ENCODE measurements at places on chromosomes 3 and 15. TPM values are rescaled to one million over a fixed set of nuclear protein-coding genes. Genes with fewer than 3 reads are reported as not detected.

DNA sequence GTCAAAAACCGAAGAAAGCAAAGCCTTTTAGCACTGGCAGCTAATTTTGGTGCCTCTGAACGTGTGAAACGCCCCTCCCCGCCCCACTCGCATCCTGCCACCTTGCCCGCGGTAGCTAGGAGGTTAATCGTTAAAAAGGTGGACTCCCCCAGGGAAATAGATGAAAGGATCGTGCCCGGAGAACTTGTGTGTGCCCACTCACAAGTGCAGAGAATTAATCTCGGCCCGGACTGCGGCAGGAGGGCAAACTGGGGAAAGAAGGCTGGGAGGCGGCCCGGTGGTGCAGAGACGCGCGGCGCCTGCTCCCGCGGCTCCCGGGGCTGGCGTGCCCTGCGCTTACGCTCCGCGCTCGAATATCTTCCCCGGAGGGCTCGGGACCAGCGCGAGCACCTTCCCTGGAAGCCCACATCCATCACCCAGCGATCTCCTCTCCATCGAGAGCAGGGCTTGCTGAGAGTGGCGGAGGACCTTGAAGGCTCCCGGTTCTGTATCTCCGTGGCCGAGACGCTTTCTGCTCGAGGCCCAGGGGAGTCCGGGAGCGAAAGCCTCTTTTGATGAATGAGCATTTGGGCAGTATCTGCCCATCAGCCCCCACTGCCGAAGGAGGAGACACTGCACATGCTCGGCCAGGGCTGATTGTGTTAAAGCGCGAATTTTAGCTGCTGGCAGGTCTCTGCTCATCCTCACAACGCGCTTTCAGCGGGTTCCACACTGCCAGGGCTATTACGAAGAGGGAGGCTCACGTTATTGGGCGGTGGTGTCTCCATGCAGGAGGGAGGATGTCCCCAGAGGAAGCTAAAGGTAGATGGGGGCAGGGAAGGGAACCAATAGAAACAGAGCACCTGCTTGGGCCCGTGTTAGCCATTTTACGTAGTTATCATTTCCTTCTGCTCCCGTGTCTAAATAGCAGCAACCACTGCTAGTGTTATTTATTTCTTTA is 1.3 kb upstream of the SPTSSB start:
- DNase-seq, result no peak

- DNase-seq, result no peak
These were observed 5.3 kb downstream of the AQR start for GRCh38 chr15:34964277-34964676.

GRCh38 chr15:63015618-63016017 is 26.9 kb upstream of the TPM1 start:
- DNase-seq, result peak; percentile 53

DNA sequence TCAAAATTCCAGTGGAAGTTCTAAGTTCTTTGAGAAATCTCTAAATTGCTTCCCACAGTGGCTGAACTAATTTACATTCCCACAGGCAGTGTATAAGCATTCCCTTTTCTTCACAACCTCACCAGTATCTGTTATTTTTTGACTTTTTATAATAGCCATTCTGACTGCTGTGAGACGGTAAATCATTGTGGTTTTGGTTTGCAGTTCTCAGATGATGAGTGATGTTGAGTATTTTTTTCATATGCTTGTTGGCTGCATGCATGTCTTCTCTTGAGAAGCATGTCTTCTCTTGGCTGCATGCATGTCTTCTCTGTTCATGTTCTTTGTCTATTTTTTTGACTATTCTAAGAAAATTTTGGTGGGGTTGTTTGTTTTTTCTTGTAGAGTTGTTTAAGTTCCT is 499.6 kb upstream of the CCDC54 start:
- no peak for DNase-seq

ANKRD63 gene
- 0.72 TPM for total RNA-seq

DNA sequence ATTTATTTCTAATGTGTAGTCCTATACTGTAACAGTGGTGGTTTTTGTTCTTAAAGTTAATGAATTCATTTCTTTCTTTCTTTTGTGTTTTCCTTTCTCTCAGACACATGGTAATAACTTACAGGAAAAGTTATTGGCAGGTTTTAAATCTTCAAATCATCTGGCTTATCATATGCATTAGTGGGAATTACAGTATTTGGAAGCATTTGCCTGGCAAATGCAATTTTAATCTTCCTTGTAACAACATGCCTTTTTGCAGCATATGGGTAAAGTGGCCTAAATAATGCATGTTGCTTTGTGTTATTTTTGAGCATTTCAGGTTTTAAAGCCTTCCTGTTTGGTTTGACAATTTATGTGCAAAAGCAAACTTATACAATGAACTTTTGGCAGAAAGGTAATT is 66.8 kb downstream of the GALK2 start:
- DNase-seq, result no peak

IVD gene
- total RNA-seq, result 74.6 TPM

- no peak for DNase-seq
These were observed 91.1 kb downstream of the MINAR1 start for GRCh38 chr15:79523266-79523665.

GRCh38 chr3:57006949-57007419 is 53.5 kb upstream of the SPATA12 start:
- DNase-seq, result no peak

DNA sequence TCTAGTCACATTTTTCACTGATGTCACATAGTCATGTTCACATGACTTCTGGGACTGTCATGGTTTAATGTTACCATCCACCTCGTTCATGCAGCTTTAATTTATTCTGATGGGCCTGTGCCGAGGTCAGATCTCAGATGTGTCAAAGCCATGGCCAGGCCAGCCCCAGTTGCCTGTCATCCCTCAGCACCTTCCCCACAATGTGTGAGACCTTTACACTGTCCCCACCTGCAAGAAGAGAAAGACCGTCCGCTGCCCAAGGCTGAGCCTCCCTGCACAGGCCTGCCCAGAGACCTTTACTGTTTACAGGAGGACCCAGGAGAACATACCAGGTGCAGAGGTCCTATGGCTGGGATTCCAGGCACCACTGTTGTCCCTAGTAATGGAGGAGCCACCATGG is 12.8 kb upstream of the KLF15 start:
- DNase-seq, result no peak

HTR3E gene
- not detected for total RNA-seq

GRCh38 chr3:52518723-52519444 is 14.8 kb downstream of the NT5DC2 start:
- no peak for DNase-seq

DNA sequence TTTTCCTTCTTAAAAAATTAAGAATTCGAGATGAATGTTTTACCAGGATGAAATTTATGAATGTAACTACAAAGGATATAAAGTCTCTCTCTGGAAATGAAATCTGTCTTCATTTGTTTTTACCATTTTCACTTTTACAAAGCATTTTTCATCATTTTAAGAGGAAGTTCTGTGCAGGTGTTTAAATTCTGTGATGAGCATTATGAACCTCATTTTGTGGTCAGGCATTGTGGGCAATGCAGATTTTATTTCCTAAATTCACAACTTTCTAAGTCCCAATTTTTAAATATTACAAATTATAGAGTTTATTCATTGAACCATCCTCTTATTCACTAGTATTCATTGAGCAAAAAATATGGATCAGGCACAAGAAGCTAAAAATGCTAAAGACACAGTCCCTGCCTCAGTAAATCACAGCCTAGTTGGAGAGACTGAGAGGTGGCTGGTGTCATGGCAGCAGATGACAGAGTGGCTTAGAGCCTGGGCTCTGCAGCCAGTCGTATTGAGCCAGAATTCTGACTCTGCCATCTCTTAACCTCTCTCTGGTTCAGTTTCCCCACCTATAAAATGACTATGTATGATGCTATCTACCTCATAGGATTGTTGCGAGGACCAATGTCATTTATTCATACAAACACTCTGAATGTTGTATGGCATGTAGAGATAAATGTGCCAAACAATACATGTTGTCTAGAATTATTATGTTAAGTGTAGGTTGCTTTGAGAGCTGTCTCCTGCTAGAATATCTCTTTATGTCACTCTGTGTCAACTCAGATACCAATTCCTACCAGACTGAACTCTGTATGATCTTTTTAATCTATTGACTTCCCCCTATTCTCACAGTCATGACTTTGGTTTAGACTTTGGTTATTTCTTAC is 7.5 kb upstream of the TGFBR2 start:
- DNase-seq, result no peak

- DNase-seq, result no peak
These were observed 17.4 kb upstream of the CACNA2D2 start for GRCh38 chr3:50520849-50521248.

GRCh38 chr3:47854720-47855455 is 52.0 kb downstream of the DHX30 start:
- no peak for DNase-seq

GRCh38 chr3:169260296-169260695 is 403.2 kb downstream of the MECOM start:
- no peak for DNase-seq

DNA sequence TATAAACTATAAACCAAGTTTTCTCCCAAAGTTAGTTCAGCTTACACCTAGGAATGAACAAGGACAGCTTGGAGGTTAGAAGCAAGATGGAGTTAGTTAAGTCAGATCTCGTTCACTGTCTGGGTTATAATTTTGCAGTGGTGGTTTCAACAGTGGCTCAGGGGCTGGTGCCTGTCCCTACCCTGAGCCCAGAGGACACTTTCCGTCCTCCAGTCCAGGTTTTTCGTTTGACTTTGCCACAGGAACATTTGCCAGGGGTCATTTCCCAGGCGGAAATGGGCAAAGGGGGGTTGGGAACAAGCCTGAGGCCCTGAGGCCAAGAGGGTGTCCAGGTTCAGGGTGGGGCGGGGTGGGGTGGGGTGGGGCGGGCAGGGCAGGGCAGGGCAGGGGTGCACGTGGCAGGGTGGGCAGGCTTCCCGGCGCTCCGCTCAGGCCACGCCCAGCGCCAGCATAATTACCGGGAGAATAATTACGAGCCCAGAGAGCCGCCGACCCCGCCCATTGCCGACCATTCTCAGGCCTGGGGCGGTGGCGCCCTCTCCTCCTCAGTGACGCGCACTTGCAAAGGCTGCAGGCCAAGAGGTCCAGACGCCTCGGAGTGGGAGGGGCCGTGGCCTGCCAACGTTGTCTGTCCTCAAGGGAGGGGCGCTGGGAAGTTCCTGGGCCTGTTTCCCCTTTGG is 70.4 kb downstream of the KLF13 start:
- peak; percentile 18 for DNase-seq

- no peak for DNase-seq
These were observed 414.9 kb downstream of the NAALADL2 start for GRCh38 chr3:175274056-175274455.

- DNase-seq, result no peak
These were observed 34.9 kb upstream of the ATP13A3 start for GRCh38 chr3:194521510-194522260.

GRCh38 chr15:88828791-88829190 is 25.6 kb downstream of the ACAN start:
- DNase-seq, result no peak

DNA sequence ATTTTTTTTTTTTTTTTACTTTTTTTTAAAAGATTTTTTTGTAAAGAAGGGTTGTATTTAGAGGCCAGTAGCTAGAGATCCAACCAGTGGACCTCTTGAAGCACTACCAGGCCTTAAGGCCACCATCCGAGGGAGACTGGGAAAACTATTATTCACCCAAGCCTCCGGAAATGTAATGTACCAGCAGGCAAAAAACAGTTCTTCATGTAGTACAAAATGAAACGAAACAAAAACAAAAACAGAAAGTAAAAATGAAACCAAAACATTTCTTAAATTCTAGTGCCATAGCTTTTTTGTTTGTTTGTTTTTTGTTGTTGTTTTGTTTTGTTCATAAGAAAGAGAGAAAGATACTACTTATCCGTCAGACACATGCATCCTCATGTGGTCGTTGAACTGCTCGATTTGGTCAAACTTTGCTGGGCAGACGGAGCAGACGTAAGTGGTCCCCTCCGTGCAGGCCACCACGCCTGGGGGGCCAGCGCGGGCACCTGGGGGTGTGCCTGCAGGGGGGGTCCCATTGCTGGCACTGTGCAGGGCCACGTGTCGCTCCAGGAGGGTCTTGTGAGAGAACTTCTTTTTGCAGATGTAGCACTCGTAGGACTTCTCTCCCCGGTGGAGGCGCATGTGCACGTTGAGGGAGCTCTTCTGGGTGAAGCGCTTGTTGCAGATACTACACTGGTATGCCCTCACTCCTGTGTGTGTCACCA is 45.0 kb downstream of the TIGIT start:
- no peak for DNase-seq

DNA sequence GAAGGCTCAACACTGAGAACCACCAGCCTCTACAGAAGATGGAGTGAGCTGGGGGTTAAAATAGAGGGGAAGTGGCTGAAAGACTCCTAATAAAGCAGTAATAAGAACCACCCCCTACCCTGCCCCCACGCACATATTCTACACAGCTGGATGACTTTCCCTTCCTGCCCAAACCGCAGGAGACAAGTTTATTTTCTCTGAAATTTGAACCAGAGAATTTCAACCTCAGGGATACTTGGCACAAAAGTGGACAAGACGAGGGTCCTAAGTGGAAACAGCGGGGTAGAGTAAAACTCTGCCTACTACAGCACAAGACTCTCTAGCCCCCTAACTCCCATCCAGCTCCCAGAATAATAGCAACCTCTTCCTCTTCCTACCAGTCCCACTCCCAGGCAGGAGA is 28.4 kb downstream of the USF3 start:
- DNase-seq, result no peak

PYGO1 gene
- total RNA-seq, result 2.4 TPM

GRCh38 chr3:72322264-72322976 is 525.8 kb downstream of the SHQ1 start:
- no peak for DNase-seq

DNA sequence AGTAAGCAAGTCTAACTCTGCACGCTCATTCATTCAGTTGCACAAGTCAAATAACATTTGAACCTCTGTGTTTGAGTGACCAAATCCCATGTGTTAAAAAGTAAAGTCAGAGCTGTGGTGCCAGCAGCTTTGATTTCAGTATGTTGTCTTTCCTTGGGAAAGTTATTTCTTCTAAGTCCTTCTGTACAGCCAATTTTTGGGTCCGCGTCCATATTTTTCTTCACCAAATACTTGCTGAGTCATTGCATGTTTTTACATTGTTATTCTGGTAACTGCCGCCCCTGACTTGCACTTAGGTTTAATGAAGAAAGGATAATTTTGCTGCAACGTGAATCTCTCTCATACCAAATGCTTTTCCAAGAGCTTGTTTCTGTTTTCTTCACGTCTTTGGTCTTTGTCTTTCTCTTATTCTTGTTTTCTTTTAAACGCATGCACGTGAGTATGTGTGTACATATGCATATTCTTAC is 56.7 kb downstream of the PLS1 start:
- DNase-seq, result no peak

DNA sequence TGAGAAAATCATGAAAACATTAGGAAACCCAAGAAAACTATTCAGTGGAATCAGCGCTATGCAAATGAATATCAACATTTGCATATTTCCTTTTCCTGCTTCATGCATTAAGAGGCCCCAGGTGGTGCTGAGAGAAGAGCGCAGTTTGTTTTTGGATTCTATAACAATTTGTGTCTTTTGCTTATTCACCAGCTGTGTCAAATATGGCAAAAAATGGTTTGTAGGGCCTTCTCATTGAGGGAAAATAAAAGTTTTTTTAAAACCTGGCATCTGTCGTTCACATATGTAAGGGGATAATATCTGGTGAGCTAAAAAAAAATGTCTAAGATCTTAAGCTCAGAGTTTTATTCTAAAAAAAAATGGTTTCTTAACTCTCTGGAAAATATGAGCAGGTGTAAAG is 122.5 kb upstream of the ROBO2 start:
- DNase-seq, result no peak

ZFAND6 gene
- total RNA-seq, result 73.0 TPM

GRCh38 chr15:48418343-48418742 is 87.1 kb downstream of the DUT start:
- no peak for DNase-seq

CCR8 gene
- not detected for total RNA-seq

GRCh38 chr15:23561914-23562313 is 3.6 kb upstream of the MKRN3 start:
- no peak for DNase-seq

GRCh38 chr3:72739531-72740466 is 108.4 kb downstream of the SHQ1 start:
- DNase-seq, result no peak

Data from Panc1 (cell line).